ENCODE measurements at places on chromosomes 12 and 14. TPM values are rescaled to one million over a fixed set of nuclear protein-coding genes. Genes with fewer than 3 reads are reported as not detected.

HOXC12 gene
- not detected for total RNA-seq

- no peak for DNase-seq
These were observed 182.7 kb downstream of the KICS2 start for GRCh38 chr12:64039281-64039871.

DNA sequence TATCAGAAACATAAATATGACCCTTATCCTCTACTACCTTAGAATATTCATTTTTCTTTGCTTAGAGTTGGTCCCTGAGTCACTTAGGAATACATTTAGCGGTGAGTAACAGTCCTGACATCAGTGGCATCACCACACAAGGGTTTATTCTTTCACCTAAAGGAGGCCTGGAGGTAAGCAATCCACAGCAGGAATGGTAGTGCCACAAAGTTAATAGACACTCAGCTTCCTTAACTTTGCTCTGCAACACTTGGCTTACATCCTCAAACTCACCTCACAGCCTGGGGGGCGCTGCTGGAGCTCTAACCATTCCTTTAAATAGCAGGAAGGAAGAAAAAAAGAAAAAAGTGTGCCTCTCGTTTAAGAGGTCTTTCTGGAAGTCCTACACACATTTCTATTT lies 29.1 kb downstream of the BBOF1 start:
- DNase-seq = no peak

SERPINA12 gene
- total RNA-seq = not detected

LALBA gene
- total RNA-seq = not detected

- peak; percentile 78 for DNase-seq
These were observed 13.5 kb downstream of the DHRS7 start for GRCh38 chr14:60151715-60152114.

- no peak for DNase-seq
These were observed 17.1 kb upstream of the PWP1 start for GRCh38 chr12:107668320-107669098.

DNA sequence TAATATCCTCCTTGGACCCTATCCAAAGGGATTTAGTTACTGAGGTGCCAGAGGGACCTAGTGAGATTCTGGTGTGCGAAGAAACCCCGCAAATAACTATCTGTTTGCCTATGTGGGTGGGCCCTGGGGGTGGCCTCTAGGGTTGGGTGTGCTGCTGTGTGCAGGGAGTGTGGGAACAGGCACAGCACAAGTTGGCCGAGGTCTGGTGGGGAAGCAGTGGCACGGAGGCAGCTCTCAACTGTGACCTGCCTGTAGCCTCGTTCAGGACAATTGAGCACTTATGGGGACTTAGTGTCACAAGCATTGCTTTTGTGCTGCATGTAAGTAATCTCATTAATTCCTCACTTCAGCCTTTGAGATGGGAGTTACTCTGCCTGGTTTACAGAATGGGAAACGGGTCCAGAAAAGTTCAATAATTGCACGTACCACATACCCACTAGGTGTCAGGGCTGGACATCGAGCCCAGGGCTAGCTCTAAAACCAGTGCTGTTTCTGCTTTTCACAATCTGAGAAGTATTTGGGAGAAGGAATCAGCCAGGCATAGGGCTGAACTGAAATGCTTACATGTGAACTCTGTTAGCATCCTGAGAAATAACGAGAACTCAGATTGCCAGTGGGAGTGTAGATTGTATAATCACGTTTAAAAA lies 58.8 kb downstream of the TECPR2 start:
- DNase-seq = no peak

DNA sequence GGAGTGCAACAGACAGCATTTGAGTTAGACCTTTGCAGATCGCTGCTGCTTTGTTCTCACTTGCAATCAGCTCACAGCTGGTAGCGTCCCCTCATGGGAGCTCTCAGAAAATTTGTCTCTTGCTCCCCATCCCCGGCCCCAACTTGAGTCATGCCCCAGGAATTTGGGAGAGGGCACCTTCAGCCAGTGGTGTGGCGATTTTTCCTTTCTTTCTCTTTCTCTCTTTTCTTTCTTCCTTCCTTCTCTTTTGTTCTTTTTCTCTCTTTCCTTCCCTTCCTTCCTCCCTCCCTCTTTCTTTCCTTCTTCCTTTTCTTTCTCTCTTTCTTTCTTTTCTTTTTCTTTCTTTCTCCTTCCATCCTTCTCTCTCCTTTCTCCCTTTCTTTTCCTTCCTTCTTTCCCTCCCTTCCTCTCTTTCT lies 34.2 kb upstream of the MAP1LC3B2 start:
- DNase-seq = no peak

DNA sequence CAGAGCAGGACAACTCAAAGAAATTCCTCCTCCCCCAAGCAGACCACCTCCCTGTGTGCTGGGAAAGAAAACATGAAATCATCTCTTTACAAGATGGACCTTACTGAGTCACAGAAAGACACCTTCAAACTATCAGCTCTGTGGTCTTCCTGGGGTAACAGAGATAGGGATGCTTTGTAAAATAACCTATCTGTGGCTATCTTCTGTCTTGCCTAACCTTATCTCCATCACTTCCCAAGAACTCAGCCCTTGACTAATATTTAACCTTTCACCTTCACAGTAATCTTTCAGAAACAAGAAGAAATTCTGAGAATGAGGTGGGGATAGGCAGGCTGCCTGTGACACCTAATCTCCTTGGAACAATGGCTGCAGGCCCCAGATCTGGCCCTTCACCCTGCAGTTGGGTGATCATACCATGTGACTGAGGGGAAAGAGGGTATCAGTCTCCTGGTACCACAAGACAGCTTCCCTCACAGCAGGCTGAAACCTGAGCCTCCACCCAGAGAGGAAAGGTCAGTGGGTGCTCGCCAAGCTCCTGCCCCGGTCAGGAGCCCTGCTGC lies 27.4 kb upstream of the CEBPE start:
- DNase-seq = no peak

CELA1 gene
- total RNA-seq = not detected
